HuH-7 (cell line): ENCODE measurements at places on chromosomes 1 and 21.

- DNase-seq = no peak
These were observed 3.2 kb downstream of the CCN1 start for GRCh38 chr1:85583611-85584263.

DNA sequence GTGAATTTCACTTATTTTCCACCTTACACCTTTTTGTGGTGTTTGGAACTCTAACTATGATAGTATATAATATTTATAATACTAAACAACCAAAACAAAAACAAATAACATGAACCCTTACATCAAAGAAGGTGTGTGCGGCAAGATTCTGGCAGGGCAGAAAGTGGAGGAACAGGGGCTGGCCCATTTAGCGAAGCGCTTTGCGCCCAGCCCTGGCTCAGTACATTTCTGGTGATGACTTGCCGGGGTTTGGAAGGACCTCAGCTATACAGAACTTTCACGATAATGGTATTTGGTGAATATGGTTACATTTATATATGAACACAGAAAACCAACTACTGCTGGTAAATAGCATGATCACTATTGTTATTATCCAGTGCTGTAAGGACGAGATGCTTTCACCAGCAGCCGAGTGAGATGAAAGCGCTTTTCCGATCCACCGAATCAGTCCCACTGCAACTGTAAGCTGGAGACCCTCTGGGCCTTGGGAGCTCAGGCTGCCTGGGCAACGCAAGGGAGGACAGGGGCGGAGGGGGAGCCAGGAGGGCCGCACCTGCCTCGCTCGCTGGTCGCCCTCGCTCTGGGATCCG is 63.9 kb downstream of the CD247 start:
- no peak for DNase-seq

- DNase-seq = no peak
These were observed 699 bp upstream of the RGS2 start for GRCh38 chr1:192808163-192808517.

DNA sequence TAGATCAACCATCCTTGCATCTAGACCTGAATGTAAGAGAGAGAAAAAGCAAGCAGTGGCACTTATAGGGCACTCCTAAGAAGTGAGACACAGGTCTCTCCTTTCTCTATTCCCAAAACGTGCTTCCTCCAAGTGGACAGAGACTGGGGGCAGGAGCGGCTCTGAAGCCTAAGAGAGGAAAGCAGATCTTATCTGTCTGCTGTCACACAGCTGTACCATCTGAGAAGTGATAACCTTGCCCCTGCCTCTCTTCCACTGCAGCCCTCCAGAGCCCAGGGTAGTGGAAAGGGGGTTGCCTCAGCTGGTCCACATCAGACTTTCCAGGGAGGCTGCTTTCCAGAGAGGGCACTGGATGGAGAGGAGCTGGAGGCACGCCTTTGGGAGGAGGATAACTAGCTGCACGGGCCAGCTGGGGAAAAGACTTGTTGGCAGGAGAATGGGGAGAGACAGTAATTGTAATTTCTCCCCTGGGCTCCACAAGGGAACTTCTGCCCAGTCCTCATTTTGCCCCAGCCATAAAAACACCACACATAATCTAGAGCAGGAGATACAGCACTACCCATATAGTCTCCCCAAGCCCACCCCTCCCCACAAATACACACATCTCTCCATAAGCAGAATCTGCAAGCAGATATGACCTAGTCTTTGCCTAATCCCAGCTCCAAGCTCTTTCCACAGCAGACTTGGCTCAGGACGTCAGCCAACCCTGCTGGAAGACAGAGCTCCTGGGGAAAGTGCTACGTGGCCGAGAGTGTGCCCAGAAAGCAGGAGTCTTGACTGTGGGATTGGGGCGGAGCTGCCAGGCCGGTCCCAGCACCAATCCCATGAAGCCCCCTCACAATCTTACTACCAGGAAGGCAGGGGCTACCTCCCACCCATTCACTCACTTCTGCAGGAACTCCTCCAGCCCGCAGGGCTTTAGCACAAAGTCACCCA is 31.2 kb downstream of the PIK3C2B start:
- no peak for DNase-seq

- DNase-seq = no peak
These were observed 642 bp downstream of the MLLT11 start for GRCh38 chr1:151060657-151061421.
